ENCODE measurements at places on chromosomes 7 and 10.

DNA sequence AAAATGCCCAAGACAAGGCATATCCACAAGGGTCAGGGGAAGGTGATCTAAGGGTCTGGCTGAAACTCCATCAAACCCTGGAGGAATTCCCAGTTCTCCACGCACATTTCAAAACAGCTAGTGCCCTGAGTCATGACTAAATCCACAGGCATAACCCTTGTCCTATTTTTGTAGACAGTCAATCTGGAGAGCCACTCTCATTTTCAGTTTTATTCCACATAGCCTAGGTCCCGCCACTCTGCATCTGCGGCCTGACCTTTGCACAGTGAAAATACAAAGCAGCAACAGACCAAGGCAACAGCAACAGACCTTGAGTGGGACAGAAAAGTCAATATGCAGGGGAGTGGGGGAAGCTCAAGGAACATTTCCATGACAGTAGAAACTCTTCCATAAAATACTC, 201.4 kb upstream of the NPVF start:
- DNase-seq = no peak

GRCh38 chr7:26724795-26725194, 139.6 kb downstream of the SKAP2 start:
- no peak for DNase-seq

DNA sequence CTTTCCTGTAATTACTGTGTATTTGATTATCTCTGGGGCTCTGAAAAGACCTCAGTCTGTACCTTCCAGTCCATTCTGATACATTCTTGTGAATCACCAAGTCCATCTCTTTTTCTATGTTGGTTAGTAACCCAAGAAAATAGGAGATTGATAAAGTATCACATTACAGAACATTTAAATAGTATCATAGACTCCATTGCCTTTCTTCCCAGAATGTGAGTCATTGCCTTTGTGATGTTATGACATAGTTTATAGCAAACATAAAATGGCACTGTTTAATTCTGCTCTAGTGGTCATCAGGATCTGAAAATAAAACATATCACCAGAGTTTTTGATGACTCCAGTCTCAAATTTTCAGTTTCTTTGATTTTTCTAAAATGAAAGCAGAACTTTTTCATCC, 78.4 kb downstream of the NRG3 start:
- DNase-seq = no peak

- no peak for DNase-seq
These were observed 4.0 kb downstream of the BICC1 start for GRCh38 chr10:58516671-58517070.

GRCh38 chr7:31488562-31489203, 25.2 kb upstream of the ITPRID1 start:
- no peak for DNase-seq

GRCh38 chr7:130890176-130891020, 156.4 kb upstream of the KLF14 start:
- no peak for DNase-seq

DNA sequence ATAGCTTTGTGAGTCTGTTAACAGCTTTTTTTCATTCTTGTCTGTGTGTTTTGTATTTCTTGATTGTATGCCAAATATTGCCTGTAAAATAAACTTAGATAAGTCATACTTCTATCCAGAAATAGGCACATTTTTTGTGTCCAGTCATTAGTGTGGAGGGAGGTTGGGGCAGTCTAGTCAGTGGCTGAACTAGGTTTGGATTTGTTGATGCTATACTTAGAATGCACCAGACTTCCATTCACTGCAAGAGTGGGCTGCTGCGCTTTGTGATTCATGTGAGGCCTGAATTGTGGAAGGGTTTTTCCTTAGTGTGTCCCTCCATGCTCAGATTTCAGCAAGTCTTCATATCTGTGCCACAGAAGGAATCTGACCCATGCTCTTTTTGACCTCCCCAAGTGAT, 50.0 kb downstream of the TRUB1 start:
- DNase-seq = no peak

- no peak for DNase-seq
These were observed 90.4 kb downstream of the ZMIZ1 start for GRCh38 chr10:79159141-79159651.

DNA sequence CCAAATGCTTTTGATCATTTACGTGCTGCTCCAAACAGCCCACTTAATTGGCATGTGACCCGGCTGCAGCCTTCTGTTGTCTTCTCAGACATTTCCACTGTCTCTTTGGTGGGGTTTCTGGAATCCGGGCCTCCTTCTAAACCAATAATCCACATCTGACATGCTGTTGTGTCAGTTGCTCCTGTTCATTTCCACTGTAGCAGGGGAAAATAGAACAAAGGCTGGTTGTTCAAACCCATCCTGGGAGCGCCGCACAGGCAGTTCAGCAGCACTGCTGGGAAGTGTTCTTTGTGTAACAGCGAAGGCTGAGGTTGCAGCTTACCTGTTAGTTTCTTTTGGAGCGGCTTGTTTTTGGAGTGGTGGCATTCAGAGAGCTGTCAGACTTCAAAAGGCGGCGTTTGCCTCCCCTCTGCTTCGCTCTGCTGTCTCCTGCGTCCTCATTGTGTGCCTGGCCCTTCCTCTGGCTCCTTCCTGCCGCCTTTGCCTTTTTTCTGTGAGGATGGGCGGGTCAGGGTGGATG, 149.4 kb downstream of the SNX10 start:
- no peak for DNase-seq

DNA sequence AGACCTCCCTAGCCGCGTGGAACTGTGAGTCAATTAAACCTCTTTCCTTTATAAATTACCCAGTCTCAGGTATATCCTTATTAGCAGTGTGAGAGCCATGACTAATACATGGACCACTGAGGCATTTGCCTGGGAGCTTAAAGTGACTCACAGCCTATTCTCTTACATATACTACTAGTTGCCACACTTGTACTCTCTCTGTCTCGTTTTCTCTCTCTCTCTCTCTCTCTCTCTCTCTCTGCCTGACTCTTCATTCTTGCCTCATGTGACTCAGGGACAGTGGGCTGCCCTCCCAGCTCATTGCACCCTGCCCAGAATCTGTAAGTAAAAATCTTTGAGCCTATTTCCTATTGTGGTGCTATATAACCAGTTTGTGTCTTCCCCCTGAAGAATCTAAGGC, 238.5 kb upstream of the MAGI2 start:
- DNase-seq = no peak

- no peak for DNase-seq
These were observed 560.8 kb downstream of the AUTS2 start for GRCh38 chr7:70159121-70159520.

DNA sequence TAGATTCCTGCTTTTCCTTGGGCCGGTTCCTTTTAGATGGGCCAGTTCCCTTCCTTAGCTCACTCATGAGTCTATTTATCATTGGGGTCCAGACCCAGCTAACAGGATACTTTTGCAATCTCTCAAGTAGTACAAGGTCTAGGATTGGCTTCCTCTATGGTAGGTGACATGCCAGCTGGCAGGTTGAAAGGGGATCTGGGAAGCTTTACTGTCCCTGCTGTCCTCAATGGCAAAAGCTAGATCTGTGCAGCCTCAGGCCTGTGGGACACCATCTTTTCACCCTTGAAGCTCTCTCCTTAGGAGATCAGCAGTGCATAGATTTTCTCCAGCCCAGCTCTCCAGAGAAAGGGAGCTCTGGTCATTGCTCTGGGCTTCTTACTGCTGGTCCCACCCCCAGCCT, 96.4 kb downstream of the CUL2 start:
- DNase-seq = no peak

DNA sequence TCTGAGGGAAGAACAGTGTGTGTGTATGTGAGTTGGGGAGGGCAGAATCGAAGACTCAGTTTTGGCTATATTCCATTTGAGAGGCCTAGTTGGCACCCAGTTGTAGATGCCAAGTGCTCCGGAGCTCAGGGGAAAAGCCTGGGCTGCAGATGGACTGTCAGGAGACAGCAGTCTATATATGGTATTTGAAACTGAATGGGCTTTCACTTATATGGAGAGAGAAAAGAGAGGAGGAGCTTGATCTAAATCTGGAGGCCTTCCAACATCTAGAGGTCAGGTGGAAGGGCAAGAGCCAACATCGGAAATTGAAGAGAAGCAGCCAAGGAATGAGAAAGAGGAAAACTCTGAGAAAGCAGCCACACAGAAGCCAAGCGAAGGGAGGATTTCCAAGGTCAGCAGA, 350.8 kb upstream of the BMPER start:
- no peak for DNase-seq

DNA sequence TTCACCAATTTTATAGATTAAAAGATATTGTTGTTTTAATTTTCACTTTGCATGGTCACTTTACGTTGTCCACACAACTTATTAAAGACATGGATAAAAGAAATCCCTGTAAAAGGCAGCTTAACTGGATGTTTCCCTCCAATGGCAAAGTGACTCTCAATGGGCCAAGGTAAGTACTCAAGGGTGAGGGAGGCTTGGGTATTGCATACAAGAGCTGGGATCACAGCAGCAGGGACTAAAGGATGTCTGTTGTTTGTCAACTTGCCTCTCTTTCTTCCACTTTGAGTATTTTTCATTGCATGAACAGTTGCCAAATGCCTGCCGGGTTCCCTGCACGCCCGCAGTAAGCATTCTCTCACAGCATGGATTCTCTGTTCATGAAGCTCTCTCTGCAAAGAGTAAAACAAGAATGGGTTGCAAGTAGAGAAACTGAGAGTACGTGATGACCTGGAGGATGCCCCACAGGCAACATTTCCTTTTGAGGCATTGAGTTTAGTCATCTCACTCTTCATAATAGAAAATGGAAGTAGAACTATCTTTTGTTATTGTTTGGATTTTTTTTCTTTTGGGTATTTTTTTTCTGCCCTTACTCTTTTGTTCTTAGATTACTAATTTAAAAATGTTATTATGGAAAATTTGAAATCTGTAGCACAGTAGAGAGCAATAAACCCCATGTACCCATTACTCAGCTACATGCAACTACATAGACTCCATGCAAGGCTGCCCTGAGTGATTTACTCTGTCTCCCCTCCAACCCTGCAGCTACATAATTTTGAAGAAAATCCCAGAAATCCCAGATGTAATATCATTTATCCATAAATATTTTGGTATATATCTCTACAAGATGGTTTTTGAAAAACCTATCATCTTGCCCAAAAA, 26.3 kb downstream of the GPR141 start:
- DNase-seq = no peak

GRCh38 chr10:8349610-8350249, 295.2 kb downstream of the GATA3 start:
- no peak for DNase-seq

DNA sequence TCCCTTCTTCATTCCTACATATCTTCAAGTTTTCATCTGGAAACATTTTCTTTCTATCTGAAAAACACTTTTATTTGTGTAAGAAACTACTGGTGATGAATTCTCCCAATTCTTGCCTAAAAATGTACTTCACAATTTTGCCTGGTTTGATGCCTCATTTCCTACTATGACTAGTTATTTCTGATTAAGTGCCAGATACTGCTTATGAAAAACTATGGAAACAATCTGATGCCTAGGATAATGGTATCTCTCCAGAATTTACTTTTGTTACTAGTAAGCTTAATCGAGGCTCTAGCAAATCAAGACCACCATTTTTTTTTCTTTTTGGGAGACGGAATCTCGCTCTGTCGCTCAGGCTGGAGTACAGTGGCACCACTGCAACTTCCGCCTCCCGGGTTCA, 31.3 kb downstream of the CACUL1 start:
- no peak for DNase-seq

DNA sequence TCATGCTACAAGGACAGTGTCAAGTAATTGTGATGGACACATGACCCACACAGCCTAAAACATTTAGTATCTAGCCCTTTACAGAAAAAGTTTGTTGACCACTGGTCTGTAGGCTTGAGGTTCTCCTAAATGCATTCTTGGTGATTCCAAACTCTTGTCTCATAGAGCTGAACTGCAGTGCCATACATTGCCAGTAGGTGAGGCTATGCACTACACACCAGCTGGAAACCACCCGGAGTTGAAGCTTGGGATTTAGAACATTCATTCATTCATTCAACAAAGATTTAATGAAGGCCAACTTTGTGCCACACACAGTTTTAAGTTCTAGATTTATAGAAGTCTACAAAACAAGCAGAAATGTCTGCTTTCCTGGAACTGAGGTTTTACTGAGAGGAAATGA, 77.3 kb upstream of the TCF7L2 start:
- no peak for DNase-seq

DNA sequence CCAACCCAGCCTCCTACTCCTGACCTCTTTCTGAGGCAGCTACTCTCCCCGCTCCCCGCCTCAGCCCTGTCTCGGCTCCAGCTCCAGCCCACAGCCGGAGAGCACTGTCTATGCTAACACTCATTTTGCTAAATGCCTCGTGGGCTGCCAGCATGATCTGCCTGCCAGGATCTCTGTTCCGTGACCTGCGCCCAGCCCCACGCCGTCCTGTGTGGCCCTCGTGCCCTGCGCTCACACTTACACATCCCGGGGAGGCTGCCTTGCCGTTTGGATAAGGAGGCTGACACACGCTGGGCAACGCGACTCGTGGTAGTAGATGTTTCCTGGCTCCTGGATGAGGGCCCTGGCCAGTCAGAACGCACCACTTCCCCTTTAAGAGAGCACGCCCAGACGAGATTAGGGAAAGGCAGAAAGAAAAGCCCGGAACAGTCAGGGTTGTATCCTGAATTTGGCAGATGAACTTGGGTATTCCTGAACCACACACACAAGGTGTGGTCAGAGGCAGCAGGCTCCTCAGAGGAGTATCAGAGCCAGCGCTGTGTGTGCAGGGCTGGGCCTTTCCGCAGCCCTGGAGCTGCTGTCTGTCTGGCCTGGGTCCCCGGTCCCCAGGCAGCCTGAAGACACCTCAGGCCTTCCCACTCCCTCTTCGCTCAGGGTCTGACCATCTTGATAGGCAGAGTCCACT, 97.7 kb upstream of the EFCAB10 start:
- DNase-seq = no peak

GRCh38 chr7:40077849-40078248, 56.6 kb downstream of the MPLKIP start:
- DNase-seq = no peak

DNA sequence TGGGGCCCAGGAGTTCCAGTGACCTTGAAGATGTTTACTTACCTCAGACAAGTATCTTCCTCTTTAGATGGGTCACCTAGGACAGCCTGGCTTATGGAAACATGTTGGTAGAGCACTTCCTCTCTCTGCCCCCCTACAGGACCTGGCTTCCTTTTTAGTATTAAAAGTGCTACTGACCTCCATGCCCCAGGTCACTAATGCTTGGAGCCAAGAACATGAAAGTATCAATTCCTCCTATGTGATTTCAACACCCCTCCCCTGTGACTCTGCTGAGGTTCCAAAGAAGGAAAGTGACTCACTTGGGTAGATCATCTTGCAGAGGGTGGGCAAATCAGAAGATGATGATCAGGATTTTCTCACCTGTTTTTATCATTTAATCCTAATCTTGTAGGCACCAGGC, 125.3 kb upstream of the CCDC6 start:
- no peak for DNase-seq

DNA sequence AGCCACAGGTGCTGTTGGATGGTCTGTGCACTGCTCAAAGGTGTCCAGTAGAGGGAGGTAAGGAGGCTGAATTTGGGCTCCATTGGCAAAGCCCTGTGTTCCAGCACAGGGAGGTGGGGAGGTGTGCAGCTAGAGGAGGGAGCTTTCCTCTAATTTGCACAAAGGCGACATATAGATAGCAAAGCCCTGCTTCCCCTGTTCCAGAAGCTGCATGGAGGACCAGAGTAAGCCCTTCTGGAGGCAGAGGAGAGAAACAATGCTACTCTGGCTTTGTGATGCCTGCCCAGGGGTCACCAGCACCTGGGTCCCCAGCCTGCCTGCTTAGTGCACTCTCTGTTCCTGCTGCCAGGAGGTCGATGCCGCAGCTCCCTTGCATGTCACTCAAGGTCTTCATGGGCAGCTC, 3.4 kb upstream of the ARHGAP22 start:
- peak; percentile 17 for DNase-seq

GRCh38 chr10:2121929-2122328, 384.6 kb upstream of the ADARB2 start:
- no peak for DNase-seq

GRCh38 chr7:117862378-117862777, 10.9 kb downstream of the CTTNBP2 start:
- no peak for DNase-seq
